ENCODE measurements at places on chromosomes 12 and 14. TPM values are rescaled to one million over a fixed set of nuclear protein-coding genes. Genes with fewer than 3 reads are reported as not detected.
A peak's percentile ranks its signal among the peaks of the same experiment; 100 is the strongest.

- DNase-seq = no peak
These were observed 422.1 kb upstream of the SYT1 start for GRCh38 chr12:78442454-78442801.

Gene CYP46A1
- 0.36 TPM for total RNA-seq

DNA sequence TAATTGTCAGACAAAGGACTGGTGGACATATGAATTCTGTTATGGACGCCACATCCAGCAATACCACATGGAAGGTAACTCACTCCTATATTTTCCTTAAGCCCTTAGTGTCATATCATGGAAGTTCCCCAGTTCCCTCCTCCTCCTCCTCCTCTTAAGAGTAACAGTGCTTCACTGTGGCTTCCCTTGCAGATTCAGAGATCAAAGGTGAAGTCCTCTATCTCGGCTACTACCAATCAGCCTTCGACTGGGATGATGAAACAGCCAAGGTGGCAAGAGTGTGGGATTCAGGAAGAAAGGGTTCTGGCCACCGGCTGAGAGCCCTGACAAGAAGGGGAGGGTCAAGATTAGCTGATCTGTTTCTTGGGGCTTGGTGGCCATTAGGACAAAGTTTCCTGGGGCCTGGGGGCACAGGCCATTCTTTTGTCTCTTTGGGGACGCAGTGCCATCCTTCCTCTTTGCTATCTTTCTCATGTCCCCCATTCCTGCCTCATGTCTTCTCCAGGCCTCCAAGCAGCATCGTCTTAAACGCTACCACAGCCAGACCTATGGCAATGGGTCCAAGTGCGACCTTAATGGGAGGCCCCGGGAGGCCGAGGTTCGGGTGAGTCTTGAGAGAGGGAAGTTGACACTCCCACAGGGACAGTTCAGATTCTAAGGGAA lies 2.0 kb downstream of the OS9 start:
- no peak for DNase-seq

Gene KRT4
- not detected for total RNA-seq

Gene MGAT4C
- total RNA-seq = not detected

DNA sequence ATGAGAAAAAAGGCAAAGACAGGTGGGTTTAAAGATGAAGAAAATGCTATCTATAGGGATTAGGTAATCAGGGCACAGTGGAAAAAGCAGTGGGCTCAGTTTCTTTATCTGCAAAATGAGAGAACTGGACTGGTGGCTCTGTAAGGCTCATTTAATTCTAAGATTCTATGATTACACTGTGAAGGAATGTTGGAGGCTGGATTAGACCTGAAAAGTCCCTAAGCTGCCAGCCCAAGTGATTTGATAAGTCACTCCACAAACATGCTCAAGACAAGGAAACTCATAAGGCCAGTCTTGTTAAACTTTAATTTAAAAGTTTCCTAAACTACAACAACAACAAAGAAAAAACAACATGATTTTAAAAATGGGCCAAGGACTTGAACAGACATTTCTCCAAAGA lies 75.1 kb downstream of the DCAF5 start:
- DNase-seq = no peak

DNA sequence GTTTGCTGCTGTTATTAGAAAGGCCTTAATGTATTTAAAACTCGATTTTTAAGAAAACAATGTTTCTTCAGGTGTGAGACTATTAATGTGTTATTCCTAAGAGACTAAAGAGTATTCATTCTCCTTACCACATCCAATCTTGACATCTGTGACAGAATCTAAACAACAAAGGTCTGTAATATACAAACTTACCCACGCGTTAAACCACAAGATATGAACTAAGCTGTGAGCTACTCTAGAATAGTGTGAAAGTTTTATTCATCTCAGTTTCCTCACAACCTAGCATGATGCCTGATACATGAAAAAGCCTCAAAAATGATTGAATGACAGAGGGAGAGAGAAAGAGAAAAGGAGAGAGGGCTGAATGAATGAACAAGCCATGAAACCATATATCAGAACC lies 117.3 kb upstream of the COCH start:
- no peak for DNase-seq

Gene GPR84
- total RNA-seq = not detected

DNA sequence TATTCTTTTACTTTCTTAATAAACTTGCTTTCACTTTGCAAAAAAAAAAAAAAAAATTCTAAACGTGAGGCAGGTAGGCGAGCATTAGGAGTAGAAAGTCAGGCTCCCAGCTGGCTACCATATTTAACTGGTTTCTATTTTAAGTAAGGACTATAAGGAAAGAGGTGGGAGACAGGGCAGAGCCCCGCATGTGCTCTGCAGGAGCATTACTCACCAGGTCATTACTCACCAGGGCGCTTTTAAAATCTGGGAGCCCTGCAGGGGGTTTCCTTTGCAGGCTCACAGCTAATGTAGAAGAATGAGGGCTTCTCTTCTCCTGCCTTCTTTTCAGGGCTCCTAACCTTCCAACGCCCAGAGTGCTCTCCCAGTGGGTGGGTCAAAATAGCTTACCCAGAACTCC lies 14.0 kb upstream of the DPF3 start:
- DNase-seq = no peak

Gene RNASE3
- not detected for total RNA-seq

- DNase-seq = no peak
These were observed 83.8 kb upstream of the DUSP6 start for GRCh38 chr12:89436062-89436461.

GRCh38 chr12:47995981-47996401 lies 8.3 kb downstream of the COL2A1 start:
- no peak for DNase-seq

DNA sequence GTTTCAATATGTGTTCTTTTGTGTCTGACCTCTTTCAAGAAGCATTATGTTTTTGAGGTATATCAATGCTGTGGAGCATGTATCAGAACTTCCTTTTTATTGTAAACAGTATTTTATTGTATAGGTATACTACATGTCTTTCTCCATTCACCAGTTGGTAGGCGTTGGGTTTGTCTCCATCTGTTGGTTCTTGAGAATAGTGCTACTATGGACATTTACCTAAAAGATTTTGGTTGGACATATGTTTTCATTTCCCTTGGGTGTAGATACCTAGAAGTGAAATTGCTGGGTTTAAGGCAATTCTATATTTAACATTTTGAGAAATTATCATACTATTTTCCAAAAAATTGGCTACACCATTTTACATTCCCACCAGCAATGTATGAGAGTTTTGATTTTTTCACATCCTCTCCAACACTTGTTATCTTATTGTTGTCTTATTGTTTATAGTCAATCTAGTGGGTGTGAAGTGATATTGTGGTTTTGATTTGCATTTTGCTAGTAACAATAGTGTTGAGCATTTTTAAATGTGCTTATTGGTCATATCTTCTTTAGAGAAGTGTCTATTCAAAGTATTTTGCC lies 409.2 kb downstream of the IPO8 start:
- DNase-seq = no peak

DNA sequence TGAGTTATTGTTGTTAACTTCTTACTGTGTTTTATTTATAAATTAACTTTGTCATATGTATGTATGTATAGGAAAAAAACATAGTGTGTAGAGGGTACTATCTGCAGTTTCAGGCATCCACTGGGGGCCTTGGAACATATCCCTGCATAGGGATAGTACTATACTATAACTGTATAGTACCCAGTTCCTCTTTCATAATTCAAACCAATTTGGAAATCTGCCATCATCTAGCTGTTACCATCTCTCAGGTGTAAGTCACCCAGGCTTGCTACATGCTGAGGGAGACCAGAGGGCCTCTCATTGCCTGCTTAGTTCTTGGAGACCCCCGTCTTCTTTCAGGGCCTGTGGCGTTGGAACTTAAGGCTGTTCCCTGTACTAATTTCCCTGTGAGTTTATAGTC lies 12.9 kb upstream of the DCD start:
- no peak for DNase-seq

GRCh38 chr14:39097159-39097558 lies 5.9 kb downstream of the SEC23A start:
- DNase-seq = no peak

Gene TAC3
- total RNA-seq = not detected

GRCh38 chr12:51357374-51358047 lies 11.0 kb upstream of the CELA1 start:
- no peak for DNase-seq

Gene PLEKHG7
- total RNA-seq = not detected

DNA sequence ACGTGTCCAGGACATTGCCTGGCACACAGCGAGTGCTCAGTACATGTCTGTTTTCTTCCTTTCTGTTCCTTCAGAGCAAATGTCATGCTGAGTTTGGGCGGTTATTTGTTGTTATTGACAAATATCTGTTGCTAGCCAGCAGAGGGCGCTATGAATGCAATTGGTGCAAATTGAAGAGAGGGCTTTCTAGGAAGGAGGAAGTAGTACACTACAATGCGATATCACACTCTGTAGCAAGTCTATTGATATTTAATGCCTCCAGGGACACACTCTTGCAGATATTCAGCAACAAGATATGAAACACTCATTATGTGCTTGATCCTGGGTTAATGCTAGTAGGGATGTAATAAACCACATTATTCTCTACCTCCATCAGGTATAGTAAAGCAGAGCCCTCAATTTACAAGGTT lies 267.3 kb upstream of the SRRM4 start:
- DNase-seq = no peak

- peak; percentile 59 for DNase-seq
These were observed 216.5 kb downstream of the PHLDA1 start for GRCh38 chr12:75814851-75815754.

GRCh38 chr12:68178774-68179439 lies 19.4 kb upstream of the IFNG start:
- DNase-seq = no peak

DNA sequence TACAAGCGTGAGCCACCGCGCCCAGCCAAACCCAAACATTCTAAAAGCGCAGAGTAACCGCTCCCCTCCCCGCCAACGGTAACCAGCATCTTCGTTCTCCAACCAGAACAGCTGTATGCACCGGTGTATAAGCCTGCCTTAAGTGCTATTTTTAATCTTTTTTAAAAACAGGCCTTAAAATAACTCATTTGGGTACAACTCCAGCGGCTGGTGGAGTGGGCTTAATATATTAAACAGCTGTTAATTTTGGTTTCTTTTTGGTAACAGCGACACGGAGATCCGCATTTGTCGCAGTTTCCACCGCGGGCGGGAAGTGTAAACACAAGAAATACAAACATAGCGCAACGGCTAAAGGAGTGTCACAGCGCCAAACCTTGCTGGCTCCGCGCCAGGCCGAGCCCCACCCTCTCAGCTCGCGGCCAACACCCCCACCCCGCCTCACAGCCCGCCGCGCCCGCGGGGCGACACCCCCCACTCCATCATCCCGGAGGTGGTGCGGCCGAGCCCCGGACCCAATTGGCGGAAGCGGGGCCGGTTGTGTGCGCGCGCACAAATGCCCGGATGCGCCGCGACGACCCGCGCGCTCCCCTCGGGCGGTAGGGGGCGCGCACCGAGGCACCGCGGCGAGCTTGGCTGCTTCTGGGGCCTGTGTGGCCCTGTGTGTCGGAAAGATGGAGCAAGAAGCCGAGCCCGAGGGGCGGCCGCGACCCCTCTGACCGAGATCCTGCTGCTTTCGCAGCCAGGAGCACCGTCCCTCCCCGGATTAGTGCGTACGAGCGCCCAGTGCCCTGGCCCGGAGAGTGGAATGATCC lies at the start of gene MDM2:
Gene MDM2, plus strand, starts transcription at position 602 of the 812 bp plus-strand sequence. CDS start 301 bp downstream, outside the sequence.
- DNase-seq = peak; percentile 99

GRCh38 chr14:101250336-101250947 lies 310.9 kb upstream of the DIO3 start:
- no peak for DNase-seq

DNA sequence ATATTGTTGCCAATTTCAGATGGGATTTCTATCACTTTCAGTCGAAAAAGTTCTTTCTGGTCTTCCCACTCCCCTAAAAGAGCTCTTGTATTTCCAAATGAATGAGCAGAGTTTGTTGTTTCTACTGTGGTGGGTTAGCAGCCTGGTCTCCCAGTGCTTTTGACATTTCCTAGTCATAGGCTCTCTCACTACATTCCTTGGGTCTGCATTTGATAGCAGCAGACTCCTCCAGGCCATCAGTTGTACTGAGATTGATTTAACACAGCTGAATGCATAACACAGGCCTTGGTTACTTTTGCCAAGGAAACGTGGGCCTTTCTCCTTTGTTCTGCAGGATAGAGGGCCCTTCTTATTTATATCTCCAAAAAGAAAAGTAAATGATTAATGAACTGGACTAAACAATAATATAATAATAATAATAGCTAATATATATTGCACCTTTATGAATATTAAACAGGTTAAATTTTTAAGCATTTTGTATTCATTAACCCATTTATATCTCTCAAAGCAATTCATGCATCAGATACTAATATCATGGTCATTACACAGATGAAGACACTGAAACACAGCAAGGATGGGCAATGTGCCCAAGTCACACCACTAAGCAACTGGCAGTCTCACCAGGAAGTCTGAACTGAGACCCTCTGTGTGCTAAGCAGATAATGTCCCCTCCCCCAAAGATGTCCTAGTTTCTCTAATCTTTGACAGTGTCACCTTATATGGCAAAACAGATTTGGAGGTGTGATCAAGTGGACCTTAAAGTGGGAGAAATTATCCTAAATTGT lies 1579.2 kb downstream of the AACS start:
- DNase-seq = no peak

- no peak for DNase-seq
These were observed 54.9 kb downstream of the TRMT5 start for GRCh38 chr14:60926002-60926401.

Gene CHST11
- total RNA-seq = 55.8 TPM

DNA sequence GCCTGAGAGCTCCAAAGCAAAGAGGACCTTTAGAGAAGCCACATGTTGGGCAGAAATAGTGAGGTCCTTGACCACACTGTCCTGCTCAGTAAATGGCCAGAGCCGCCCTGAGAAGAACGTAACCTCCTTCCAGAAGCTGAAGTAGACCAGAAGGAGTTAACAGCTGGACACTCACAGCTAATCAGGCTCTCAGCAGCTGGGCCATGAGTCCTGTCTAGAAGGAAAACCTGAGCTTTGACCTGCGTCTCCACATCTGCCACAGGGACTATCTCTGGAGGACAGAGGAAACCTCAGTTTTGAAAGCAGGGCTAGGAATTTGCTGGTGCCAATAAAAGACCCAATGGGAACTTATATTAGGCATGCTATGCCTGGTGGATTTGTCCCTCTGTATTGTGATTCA lies 12.3 kb upstream of the DHRS4 start:
- DNase-seq = no peak

Gene DDX11
- 45.8 TPM for total RNA-seq

DNA sequence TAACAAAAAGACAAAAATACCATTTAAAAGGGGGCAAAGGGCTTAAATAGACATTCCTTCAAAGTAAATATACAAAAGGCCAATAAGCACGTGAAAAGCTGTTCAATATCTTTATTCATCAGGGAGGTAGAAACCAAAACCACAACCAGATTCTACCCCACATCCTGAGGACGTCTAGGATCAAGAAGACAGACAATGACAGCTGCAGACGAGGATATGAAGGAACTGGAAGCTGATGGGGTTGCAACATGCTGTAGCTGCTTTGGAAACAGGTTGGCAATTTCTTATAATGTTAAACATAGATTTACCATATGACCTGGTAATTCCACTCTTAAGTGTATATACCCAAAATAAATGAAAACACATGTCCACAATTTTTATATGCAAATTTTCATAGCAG lies 85.1 kb upstream of the C14orf180 start:
- DNase-seq = peak; percentile 2

Gene FIGNL2
- 1.5 TPM for total RNA-seq

- no peak for DNase-seq
These were observed 68.8 kb downstream of the PPP2R5C start for GRCh38 chr14:101830271-101830670.

GRCh38 chr12:127381681-127382080 lies 885.3 kb upstream of the TMEM132C start:
- no peak for DNase-seq
